Suppressor macrophage treated with lipopolysaccharide for 1 hour (primary cell): ENCODE measurements at places on chromosomes 13 and 19.

DNA sequence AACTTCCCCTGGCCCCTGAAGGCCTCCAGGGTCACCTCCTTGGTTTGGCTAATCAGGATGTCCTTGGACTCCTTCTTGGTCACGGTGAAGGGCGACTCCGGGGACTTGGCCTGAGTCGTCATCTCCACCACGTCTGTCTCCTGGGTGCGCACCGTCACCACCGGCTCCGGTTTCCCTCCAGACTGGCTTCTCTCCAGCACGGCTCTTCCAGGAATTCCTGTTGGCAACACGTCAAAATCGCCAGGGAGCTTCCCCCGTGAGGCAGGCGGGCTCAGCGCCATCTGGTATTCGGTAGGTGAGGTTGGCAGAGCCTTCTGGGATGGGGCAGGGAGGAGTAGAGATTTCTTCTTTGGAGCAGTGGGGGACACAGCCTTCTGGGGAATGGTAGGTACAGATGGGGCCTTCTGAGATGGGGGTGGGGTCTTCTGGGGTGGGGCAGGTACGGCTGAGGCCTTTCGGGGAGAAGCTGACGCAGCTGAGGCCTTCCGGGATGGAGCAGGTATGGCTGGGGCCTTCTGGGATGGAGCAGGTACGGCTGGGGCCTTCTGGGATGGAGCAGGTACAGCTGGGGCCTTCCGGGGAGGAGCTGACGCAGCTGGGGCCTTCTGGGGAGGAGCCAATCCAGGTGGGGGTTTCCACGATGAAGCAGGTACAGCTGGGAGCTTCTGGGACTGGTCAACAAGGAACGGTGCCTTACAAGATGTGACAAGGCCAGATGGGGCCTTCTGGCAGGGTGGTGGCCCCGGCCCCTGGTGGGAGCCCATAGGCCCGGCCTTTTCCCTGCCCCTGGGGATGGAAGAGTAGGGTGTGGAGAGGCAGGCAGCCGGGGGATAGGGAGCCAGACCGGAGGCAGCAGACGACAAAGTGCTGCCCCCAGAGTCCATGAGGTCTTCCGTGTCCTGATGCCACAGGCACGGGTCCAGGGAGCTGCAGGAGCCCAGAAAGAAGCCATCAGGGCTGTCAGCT, 3.8 kb downstream of the GARIN5B start:
- no peak for DNase-seq

DNA sequence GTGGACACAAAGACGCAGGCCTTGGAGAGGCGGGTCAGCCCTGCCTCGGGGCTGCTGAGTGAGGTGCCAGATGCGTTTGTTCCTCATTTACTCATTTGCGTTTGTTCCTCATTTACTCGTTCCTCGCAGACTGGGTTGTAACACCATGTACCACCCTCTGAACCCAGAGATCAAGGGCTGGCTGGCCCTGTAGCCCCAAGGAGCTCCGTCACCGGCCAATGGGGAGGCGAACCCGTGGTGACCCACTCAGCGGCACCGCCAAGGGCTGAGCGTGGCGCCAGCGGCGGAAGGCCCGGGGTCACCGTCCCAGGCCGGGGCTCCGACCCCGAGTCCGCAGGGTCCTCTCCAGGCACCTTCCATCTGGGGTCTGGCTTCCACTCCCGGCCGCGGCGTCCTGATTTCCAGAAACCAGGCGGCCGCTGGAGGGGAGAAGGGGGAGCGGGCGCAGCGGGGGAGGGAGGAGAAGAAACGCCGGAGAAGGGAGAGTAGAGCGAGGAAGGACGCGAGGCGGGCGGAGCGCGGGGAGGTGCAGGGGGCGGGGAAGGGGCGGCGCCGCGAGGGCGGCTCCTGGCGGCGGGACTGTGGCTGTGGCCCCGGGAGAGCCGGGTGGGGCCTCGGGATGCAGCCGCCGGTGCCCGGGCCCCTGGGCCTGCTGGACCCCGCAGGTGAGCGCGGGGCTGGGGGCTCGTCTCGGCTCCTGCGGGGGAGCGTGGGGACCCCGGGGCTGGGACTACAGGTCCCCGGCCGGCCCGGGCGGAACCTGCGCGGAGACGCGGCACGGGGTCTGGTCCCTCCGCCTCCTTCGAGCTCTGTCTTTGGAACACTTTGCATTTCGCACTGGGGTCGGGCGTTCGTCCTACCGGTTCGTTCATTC, at the start of gene TMEM255B:
TSS of gene TMEM255B (plus strand) at position 576 of the 874 bp plus-strand sequence. CDS start at position 620, 44 bp downstream.
- DNase-seq = peak; percentile 83

DNA sequence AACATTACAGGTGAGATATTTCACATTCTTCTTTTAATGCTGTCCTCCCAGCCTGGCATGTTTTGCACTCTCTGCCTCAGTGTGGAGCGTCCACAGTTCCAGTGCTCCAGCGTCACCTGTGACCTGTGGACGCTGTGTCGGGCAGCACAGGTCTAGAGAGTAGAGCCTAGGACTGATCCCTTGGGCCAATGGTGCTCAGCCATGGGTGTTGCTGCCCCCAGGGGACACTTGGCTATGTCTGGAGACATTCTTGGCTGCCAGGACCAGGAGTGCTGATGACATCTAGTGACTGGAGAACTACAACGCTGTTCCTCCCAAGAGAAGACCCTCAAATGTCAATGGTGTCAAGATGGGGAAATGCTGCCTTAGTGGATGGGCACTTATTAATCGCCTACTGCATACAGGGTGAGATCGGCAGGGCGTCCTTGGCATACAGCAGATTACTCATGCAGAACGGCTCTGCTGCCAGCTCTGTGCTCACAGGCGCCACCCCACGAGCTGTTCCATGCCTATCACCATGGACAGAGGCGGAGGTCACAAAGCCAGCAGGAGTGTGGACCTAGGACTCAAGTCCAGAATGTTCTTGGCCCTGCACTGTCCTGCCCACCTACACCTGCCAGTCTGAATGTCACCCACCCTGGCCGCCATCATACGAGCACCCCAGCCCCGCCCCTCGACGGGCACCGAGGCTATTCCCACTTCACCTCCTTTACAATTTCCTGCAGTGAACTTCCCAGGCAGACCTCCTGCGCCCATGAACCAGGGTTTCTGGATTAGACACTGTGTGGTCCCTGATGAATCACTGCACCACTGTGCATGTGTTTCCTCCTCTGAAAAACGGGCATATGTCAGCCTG, 13.9 kb upstream of the MADCAM1 start:
- no peak for DNase-seq

DNA sequence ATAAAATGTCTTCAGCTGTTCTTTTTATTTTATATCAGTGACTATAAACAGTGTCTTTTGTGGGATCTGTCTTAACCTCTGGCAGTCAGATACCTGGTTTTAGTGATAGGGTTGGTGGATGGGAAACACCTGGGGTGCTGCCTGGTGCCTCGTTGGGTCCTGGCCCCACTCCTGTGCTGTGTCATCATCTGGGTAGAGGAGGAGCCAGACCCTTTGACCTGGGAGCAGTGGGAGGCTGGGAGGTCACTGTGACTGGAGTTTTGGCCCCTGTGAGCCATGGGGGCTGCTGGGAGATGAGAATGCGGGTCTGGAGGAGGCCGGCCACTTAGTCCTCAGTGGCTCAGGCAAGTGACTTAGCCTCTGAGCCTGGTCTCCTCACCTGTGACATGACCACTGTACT, 29.4 kb downstream of the TDRD12 start:
- no peak for DNase-seq

GRCh38 chr19:4908360-4908759, 941 bp upstream of the UHRF1 start:
- DNase-seq = no peak

DNA sequence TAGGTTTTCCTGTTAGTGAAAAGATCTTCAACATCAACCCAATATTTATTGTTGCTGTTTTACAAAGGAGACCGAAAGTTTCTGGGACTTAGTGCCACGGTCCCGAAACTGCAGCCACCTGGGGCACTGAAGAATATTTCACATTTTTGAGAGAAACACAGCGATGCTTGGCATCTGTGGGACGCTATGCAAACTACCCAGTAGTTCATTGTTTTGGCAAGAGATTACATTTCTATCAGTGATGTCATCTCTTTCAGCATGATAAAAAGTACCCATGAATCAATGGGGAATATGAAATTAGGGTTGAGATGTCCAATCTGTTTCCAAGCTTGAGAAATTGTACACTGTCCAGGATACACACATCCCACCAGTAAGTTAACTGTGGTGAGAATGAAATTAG, 43.9 kb downstream of the TGDS start:
- no peak for DNase-seq

DNA sequence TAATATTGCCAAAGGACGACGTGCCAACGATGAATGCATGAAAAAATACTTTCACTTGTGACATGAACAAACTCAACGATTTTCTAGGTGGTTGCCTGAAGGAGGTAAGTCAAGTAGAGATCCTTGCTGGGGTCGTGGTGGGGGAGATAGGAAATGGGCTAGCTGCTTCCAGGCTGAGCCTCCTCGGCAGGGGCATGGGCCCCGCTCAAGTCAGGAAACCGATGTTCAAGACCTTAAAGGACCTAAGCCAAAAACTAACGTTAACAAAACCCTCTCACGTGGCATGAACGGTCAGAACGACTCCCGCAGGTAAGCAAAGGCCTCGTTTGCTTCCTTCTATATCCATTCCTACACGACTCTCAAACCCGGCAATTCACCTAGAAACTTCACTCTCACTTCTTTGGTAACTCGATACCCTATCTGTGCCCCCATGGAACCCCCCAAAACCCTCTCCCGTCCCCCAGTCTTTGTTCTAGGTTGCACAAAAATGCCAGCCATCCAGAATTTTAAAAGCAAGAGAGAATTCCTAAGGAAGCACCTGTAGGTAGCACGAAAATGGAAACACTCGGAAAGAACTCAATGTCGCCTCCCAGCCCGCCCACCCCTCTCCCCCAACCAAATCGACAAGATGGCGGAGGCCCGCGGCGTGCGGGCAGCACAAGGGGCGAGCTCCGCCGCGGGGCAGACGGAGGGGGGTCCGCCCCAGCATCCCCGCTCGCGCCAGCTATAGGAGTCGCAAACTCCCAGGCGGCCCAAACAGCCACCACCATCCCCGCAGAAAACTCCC, 13.6 kb downstream of the ACP4 start:
- DNase-seq = peak; percentile 35

- DNase-seq = peak; percentile 80
Measured at GRCh38 chr19:54660306-54660705, 2.5 kb upstream of the LILRB4 start.

- no peak for DNase-seq
Measured at GRCh38 chr19:44876930-44877535, 14.0 kb upstream of the TOMM40 start.

GRCh38 chr13:35884211-35884760, 246.9 kb downstream of the DCLK1 start:
- DNase-seq = no peak

DNA sequence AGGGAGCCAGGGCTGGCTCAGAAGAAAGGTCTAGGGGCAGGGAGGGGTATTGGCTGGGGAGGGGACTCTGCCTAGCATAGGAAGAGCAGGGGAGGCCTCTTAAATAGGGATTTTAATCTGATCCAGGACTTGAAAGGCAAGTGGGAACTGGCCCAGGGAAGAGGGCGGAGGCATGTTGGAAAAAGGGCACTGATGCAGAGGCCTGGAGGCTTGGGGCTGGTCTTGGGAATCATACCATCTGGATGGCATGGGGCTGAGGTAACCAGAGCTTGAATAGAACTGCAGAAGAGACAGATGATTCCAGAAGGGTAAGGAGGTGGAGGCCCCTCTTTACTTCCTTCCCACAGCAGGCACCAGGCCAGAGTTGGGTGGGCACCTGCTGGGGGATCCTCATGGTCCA, 29.1 kb downstream of the CERS4 start:
- DNase-seq = no peak

- no peak for DNase-seq
Measured at GRCh38 chr13:112194579-112194978, 127.6 kb downstream of the SOX1 start.

GRCh38 chr13:50025436-50025835, 10.2 kb downstream of the KCNRG start:
- no peak for DNase-seq

- no peak for DNase-seq
Measured at GRCh38 chr13:114135731-114136171, 3.3 kb upstream of the RASA3 start.

- no peak for DNase-seq
Measured at GRCh38 chr13:86882835-86883234, 788.3 kb upstream of the SLITRK5 start.

- DNase-seq = peak; percentile 30
Measured at GRCh38 chr13:20363172-20363571, 131.1 kb upstream of the GJB6 start.
